ENCODE measurements at places on chromosomes 6 and 20.
A peak's percentile ranks its signal among the peaks of the same experiment; 100 is the strongest.

DNA sequence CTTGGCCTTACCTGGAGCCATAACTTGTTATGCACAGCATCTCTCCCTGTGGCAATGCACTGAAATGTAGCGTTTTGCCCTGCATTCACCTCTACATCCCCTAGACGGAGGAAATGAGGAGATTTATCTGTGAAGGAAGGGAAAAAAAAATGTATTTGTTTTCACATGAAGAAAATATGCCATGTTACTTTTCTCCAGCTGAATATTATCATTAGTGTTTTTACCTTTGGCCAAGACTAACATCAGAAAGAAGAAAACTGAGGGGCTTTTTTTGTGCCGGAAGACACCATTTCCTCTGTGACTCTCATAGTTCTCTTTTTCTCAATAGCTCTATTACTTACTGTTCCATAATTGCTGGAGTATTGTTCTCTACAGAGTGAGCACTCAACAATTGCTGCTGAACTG, 280.4 kb downstream of the PTPRK start:
- DNase-seq: no peak

DNA sequence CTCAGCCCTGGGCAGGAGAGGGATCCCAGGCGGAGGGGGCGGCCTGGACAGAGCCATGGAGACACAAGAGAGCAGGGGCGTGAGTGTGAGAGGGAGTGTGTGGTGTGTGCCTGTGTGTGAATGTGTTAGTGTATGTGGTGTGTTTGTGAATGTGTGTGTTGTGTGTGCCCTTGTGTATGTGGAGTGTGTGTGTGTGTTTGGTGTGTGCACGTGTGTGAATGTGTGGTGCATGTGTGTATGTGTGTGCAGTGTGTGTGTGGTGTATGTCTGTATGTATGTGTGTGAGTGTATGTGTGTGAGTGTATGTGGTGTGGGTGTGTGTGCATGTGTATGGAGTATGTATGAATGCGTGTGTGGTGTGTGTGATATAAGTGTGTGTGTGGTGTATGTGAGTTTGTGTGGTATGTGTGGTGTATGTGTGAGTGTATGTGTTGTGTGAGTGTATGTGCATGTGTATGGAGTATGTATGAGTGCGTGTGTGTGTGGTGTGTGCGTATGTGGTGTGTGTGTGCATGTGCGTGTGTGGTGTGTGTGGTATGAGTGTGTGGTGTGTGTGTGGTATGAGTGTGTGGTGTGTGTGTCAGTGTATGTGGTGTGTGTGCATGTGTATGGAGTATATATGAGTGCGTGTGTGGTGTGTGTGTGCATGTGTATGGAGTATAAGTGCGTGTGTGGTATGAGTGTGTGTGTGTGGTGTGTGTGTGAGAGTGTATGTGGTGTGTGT, 175.2 kb upstream of the AFDN start:
- DNase-seq: no peak

- no peak for DNase-seq
Observed at GRCh38 chr6:134902074-134902861, 47.6 kb downstream of the ALDH8A1 start.

GRCh38 chr6:7900621-7901020, 10.0 kb downstream of the TXNDC5 start:
- DNase-seq: no peak

GRCh38 chr6:45946352-45946751, 69.3 kb downstream of the CLIC5 start:
- no peak for DNase-seq

DNA sequence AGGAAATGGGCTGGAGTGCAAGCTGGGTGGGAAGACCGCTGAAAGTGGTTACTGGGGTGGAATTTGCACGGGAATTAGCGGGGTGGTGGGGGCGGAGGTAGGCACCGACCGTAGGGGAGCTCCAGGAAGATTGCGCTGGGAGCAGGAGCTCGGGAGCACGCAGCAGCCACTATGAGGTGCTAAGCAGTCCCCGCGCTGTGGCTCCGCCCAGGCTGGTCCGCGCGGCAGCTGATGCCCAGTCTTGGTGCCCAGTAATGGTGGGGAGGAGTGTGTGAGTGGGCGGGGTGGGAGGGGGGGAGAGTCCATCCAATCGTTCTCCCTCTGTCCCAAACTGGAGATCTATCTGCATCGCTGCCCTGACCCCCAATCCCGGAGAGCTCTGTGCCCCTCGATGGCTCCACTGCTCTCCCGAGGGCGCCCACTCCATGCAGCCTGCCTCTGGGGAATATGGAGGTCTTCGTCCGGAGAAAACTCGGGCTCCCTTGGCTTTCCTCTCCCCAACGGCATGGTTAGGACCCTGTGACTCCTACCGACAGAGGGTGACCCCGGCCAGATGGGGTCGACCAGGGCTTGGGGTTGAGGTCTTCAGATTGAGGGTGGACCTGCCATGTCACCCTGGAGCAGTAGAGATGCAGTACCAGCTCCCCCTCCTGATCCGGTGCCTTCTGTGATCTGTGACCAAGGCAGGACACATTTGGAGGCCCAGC, 5.3 kb downstream of the TP53TG5 start:
- DNase-seq: peak; percentile 70

DNA sequence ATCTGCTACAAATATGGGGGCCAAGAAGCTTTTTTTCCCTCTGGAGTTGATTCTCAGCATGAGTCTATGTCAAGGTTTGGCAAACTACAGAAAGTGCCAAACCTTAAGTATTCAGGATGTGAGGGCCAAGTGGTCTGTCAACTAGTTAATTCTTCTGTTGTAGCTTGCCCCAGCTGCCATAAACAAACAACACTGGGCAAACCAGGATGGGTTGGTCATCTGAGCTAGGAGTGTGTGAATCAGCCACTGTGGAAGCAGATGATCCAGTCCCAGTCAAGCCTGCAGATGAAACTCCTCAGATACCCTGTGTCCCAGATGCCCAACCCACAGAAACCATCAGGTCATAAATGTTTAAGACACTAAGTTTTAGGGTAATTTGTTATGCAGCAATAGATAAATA, 103.0 kb upstream of the MOCS1 start:
- no peak for DNase-seq

- no peak for DNase-seq
Observed at GRCh38 chr6:169044381-169045230, 209.0 kb downstream of the THBS2 start.

DNA sequence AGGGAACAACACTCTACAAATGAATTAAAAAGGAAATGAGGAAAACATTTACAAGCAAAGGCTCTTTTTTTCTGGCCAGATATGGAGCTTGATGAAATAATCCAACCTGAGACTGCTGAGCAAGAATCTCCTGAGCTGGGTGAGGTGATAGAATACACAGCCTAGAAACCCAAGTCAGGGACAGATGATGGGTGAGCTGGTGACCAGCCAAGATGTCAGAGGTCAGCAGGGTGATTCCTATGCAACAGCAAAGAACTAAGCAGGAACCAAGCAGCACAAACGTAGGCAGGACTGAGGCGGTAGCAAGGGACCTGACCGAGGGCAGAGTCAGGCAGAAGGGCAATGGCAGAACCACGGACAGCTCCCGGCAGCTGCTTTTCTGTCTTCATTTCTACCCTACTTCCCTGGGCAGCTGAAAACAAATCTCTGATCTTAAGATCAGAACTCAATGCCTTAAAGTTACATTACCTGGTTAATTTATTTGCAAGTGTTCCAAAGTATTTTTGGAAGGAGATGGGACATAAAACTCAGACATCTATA, 75.1 kb downstream of the CDC40 start:
- DNase-seq: no peak

DNA sequence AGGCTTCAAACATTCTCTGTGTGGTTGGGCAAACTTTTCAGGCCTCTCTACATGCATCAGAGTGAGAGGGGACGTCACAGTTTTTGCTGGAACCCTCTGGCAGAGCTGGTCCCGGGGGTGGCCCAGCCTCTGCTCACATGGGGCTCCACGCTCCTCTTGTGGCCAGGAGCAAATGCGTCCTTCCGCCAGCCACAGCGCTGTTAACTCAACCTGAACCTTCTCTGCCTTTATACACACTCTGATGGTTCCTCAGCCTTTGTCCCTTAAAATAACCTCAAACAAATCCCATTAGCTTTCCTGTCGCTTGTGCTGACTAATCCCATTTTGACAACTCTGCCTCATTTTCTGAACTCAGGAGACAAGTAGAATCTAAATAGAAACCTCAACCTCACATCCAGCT, 39.4 kb upstream of the TGM6 start:
- DNase-seq: no peak

GRCh38 chr6:64439274-64439673, 803.7 kb downstream of the PHF3 start:
- no peak for DNase-seq

GRCh38 chr20:51140671-51141070, 117.8 kb upstream of the KCNG1 start:
- no peak for DNase-seq

- no peak for DNase-seq
Observed at GRCh38 chr6:161829291-161829729, 555.4 kb upstream of the AGPAT4 start.

GRCh38 chr6:52994031-52994838, 849 bp downstream of the GSTA4 start:
- peak; percentile 11 for DNase-seq

GRCh38 chr20:4095639-4096038, 80.3 kb upstream of the RNF24 start:
- DNase-seq: no peak

GRCh38 chr6:169220068-169220964, 33.3 kb downstream of the THBS2 start:
- no peak for DNase-seq

DNA sequence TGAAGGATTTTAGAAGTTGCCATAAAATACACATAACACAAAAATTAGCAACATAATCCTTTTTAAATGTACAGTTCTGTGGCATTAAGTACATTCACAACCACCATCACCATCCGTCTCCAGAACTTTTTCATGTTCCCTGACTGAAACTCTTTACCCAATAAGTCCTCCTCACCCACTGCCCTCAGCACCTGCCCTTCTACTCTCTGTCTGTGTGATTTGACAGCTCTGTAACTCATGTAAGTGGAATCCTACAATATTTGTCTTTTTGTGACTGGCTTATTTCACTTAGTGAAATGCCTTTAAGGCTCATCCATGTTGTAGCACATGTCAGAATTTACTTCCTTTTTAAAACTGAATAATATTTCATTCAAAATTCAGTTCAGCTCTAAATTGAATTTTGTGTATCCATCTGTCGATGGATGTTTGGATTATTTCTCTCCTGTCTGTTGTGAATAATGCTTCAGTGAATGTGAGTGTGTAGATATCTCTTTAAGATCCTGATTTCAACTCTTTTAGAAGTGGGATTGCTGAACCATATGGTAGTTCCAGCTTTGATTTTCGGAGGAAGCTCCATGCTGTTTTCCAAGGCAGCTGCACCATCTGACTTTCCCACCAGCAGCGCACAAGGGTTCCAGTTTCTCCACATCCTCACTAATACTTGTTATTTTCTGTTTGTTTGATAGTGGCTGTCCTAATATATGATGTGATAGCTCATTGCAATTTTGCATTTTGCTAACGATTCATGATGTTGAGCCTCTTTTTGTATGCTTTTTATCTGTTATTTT, 4.2 kb downstream of the ENTPD6 start:
- DNase-seq: no peak

GRCh38 chr6:15791448-15792181, 128.8 kb upstream of the DTNBP1 start:
- no peak for DNase-seq

DNA sequence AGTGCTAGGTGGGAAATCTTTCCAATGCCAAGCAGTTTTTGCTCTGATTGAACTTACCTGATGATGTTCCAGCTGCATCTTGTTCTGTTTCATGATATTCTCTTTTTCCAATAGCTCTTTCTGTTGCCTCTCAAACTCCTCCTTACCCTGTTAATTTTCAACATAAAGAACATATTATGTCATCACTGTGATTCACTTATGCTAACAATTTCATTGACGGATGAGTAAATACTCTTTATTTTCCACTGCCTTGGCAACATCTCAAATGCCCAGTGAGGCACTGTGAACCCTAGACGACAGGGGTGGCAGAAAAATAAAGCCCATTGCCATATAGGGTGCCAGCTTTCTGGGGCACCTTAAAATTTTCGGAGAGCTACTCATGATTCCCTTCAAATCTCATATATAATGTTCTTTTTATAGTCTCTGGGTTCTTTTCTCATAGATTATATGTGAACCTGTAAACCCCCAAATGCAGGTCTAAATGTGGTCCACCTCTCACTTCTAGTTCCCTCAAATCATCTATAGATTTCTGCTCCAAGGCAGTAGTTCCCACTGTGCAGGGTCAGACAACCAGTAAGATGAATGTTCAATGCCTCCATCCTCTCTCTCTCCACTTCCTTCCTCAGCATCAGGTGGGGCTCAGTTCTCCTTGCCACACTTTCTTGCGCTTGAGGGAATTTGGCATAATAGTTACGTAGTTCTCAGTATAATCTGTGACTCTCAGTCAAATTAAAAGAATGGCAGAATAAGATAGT, 44.1 kb downstream of the NEDD9 start:
- DNase-seq: no peak

GRCh38 chr20:56247954-56248782, at the start of gene MC3R:
Gene MC3R (plus strand): TSS chr20:56248732. CDS start chr20:56248844, 112 bp downstream.
- DNase-seq: peak; percentile 69

GRCh38 chr6:108760126-108761050, 87.8 kb upstream of the ARMC2 start:
- peak; percentile 46 for DNase-seq

DNA sequence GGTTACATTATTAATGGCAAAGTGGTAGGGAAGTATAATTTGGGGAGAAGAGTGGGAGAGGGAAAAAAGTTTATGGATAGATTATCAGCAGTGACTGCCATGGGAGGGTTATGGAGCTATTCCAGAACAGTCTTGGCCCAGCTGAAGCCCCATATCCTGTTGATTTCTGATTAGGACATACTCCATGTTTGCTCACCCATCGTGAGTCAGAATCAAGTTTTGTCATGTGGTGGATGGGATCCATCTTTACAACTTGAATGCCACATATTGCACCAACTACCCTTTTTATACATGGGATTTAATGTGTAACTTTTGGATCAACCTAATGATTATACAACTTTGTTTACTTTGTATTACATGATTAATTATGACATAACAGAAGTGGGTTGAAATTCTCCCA, 217.0 kb downstream of the HAO1 start:
- DNase-seq: no peak

- DNase-seq: peak; percentile 90
Observed at GRCh38 chr6:53309059-53309900, 39.5 kb downstream of the ELOVL5 start.

DNA sequence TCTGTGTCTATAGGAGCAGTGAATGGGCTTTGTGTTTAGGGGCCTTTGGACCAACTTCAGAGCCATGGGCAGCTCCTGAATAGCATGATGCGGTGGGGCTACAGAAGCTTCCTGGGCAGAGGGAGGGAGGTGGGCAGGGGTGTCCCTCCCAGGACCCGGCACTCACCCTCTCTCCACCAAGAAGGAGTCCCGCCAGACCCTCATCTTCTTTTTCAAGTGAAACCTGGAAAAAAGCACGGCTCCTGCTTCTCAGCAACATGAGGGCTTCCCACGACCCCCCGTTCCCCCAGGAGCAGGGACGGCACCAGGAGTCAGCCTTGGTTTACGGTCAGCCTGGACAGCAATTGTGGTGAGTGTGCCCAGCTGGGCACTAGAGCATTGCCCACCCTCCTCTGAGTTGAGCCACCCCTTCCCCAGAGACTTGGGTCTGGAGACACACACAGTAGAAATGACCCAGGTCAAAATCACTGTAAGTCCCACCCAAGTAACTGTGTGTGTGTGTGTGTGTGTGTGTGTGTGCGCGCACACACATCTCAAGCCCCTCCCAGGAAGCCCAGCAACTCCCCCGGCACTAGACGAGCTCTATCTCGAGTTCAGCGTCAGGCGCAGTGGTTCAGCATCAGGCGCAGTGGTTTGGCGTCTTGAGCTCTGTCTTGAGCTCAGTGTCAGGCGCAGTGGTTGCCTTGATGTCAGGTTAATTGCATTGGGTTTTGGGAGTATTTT, 108.2 kb downstream of the SULF2 start:
- DNase-seq: no peak

- DNase-seq: no peak
Observed at GRCh38 chr6:108576709-108577108, 16.0 kb downstream of the FOXO3 start.

All from SHP77 (cell line).